Iris pigment epithelial cell (primary cell): ENCODE measurements at places on chromosomes 2 and 18.

- DNase-seq, result peak; percentile 79
Observed at GRCh38 chr2:26769089-26769761, 5.1 kb downstream of the SLC35F6 start.

DNA sequence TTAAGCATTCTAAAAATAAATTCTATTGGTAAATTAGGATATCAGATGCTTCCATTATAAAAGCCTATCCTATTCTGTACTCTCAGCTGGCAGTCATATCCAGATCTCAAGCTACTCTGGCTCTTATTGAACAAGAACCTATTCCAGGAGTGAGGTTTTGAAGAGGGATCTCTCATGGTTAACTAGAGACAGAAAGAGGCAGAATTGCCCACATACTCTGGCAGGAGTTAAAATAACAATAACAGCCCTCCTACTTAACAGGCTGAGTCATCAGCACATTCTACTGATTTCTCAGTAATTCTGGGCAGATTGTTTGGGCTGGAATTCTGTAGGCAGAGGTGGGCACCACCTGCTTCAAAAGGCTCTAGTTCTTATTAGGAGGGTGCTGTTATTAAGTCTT lies 142.0 kb upstream of the UNC80 start:
- peak; percentile 73 for DNase-seq

DNA sequence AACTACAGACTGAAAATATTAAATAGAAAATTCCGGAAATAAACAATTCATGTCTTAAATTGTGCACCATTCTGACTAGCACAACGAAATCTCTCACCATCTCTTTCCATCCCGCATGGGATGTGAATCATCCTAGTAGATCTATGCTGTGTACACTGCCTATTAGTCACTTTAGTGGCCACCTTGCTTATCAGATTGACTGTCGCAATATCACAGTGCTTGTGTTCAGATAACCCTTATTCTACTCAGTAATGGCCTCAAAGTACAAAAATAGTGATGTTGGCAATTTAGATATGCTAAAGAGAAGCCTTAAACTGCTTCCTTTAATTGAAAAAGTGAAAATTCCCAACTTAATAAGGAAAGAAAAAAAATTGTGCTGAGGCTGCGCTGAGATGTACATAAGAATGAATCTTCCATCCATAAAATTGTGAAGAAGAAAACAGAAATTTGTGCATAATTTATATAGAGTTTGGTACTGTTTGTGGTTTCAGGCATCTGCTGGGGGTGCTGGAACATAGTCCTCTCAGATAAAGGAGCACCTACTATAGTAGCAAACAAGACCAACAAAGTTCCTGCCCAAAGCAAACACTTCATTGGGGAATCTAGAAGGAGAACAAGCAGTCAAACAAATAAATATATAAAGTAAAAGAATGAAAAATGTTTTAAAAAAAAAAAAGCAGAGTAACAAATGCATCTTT lies 12.0 kb downstream of the PSMD1 start:
- DNase-seq, result peak; percentile 85

GRCh38 chr2:234676109-234676782 lies 179.4 kb upstream of the ARL4C start:
- DNase-seq, result no peak

GRCh38 chr2:149100739-149101699 lies 62.5 kb downstream of the LYPD6B start:
- DNase-seq, result no peak

DNA sequence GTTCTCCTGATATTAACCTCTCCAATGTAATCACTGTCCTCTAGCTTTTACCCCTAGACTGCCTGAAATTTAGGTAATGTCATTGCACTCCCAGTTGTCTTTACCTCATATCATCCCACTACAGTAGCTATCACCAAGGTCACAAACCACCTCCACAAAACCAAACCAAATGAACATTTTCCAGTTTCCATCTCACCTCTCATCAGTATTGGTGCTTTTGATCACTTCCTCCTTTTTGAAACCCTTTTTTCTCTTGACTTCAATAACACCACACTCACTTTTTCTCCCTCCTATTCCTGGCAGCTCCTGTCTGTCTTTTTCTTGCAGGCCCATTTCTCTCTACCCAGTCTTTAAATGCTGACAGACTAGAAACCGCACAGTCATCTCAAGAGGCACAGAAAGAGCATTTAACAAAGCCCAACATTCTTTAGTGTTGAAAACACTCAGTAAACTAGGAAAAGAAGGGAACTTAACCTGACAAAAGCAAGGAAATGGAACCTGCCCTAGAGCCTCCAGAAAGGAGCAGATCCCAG lies 95.9 kb upstream of the SIX2 start:
- no peak for DNase-seq

DNA sequence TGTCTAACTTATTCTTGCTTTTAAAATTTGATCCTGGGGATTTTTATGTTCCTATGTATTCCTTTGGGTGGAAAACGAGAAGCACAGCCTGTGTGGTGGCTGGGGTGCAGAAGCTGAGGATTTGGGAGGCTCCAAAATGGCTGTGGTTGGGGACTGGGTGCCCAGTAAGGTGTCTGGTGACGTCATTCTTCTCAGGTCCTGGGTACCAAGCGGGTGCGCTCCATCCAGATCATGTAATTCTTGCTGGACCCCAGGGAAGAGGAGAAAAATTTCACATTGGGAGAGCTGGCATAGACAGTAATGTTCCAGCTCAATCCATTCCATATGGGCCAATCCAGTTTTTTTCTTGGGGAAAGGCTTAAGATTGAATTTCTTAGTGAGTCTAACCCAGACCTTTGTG lies 61.1 kb upstream of the THOC1 start:
- no peak for DNase-seq

- peak; percentile 98 for DNase-seq
Observed at GRCh38 chr2:239328351-239329191, 72.2 kb downstream of the HDAC4 start.

GRCh38 chr2:1641523-1641922 lies 102.8 kb downstream of the PXDN start:
- DNase-seq, result peak; percentile 58

DNA sequence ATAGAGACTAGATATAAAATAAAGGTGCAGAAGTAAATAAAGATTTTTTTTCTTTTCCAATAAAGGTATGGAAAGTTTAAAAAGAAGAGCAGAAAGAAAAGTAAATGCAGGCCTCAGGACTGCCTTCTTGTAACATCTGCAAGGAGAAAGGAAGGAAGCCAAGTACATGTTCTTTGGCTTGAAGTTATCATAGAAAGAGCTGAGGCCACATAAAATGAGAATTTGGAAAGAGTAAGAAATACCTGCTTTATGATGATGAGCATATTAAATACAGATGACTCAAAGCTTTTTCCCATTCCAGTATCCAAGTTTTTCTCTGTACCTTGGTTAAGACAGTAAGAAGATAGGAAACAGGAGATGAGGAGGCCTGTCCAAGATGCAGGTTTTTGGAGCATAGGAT lies 25.3 kb upstream of the UBE2E3 start:
- DNase-seq, result no peak

GRCh38 chr2:173252581-173252980 lies 102.1 kb upstream of the CDCA7 start:
- no peak for DNase-seq

DNA sequence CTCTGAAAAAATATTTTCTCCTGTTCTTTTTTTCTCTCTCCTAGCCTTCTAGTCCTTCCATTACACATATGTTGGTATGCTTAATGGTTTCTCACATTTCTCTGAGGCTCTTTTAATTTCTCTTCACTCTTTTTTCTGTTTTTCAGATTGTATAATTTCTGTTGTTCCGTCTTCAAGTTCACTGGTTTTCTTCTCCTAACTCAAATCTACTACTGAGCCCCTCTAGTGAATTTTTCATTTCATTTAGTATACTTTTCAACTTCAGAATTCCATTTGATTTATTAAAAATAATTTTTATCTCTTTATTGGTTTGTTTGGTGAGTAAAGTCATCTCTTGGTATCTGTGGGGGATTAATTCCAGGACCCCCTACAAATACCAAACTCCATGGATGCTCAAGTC lies 19.8 kb downstream of the C2orf49 start:
- DNase-seq, result no peak

DNA sequence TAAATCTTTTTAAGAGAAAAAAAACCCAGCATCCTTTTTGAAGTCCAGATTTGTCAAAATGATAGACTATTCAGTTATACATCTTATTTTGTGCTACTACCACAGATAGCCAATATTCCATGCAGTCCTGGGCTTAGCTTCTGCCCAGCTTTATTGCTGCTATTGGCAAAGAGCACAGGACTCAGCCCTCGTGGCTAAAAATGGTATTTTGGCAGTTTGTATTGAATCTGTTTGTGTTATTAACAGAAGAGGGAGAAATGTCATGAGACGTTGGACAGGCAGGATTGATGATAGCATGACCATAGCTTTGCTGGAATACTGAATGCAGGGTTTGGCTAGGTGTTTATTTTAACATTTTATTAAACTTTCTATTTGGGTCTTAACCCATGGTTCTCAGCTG lies 19.4 kb downstream of the ELAC1 start:
- no peak for DNase-seq

- DNase-seq, result no peak
Observed at GRCh38 chr2:138476940-138477339, 24.6 kb upstream of the SPOPL start.

- peak; percentile 65 for DNase-seq
Observed at GRCh38 chr2:28895189-28895893, 874 bp downstream of the WDR43 start.

- peak; percentile 34 for DNase-seq
Observed at GRCh38 chr2:232668805-232669444, 28.2 kb upstream of the GIGYF2 start.

GRCh38 chr2:220188031-220188430 lies 560.6 kb downstream of the SLC4A3 start:
- peak; percentile 54 for DNase-seq

DNA sequence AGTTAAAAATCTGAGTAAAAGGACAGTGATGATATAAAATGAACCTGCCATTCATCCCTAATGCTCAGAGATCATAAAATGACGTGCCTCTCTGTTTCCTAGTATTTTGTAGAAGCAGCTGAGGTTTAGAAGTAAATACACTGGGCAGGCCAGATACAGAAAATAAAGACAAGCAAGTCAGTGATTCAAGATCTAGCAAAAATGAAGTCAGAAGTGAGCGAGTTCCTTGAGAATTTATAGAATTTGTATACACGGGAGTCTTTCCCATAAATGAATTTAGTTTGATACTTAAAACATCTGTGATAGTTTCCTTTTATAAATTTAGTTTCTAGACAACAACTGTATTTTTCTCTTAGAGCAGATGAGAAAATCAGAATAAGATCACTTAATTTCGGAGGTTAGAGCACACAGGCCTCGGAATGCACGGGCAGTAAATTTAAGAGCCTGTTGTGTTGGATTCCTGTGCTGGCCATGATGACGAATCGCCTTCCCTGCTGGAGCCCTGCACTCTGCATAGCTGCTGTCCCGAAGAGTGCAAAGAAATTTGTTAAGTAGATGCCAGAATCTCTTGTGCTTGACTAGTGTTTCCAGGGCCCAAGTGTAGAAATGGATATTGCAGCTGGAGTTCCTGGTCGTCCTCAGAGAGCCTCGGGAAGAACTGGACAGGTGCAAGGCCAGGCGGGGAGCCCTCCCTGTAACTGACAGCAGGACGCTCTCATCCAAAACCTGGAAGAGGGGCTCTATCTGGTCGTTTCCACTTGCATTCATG lies 83.7 kb upstream of the RBM44 start:
- DNase-seq, result peak; percentile 42

- DNase-seq, result no peak
Observed at GRCh38 chr18:69844656-69845055, 103.0 kb downstream of the CD226 start.

DNA sequence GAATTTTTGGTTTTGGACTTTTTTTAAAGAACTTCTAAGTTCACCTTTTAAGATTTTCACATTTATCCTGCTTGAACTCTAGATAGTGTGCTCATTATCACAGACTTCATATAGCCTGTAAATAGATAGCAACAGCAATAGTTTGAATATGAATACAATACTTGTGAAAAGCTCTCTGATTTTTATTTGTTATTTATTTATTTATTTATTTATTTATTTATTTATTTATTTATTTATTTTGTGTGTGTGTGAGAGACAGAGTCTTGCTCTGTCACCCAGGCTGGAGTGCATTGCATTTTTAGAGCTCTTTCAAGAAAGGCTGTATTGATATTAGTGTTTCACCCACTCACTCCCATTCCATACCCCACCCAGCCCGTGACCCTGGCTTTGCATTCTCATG lies 153.6 kb downstream of the CNTNAP5 start:
- DNase-seq, result no peak

GRCh38 chr2:239720361-239721360 lies 304.5 kb downstream of the NDUFA10 start:
- no peak for DNase-seq

- DNase-seq, result no peak
Observed at GRCh38 chr2:162125138-162125537, 26.9 kb downstream of the GCG start.

GRCh38 chr2:23009545-23010149 lies 375.3 kb upstream of the KLHL29 start:
- peak; percentile 39 for DNase-seq

- peak; percentile 37 for DNase-seq
Observed at GRCh38 chr2:19299522-19299921, 58.9 kb downstream of the OSR1 start.

GRCh38 chr2:17620841-17621240 lies 80.3 kb downstream of the VSNL1 start:
- DNase-seq, result peak; percentile 56
